ACHN (cell line): ENCODE measurements at places on chromosomes 3 and 15.
A peak's percentile ranks its signal among the peaks of the same experiment; 100 is the strongest.

- DNase-seq = no peak
Observed at GRCh38 chr3:31196881-31197364, 302.5 kb upstream of the GADL1 start.

GRCh38 chr3:95044101-95044500 lies 981.2 kb downstream of the NSUN3 start:
- DNase-seq = no peak

GRCh38 chr3:126021702-126022101 lies 52.7 kb downstream of the ROPN1B start:
- DNase-seq = no peak

DNA sequence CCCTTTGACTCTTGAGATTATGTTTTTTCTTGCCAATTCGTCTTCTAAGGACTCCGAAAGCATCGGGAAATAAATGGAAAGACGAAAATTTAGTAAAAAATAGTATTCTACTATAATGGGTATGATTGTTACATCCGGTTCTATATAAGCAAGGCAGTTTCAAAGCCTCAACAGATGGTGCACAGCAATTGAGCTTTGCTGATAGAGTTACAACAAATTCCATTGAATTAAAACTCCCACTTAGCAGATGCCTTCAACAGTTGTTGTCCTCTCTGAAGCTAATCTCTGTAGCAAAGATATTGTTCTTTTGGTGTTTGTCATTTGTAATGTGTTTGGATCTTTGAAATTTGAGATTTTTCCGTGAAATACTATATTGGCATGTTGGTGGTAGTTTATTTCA lies 16.1 kb upstream of the GHSR start:
- DNase-seq = no peak

GRCh38 chr15:87671289-87671688 lies 585.2 kb downstream of the NTRK3 start:
- DNase-seq = no peak

DNA sequence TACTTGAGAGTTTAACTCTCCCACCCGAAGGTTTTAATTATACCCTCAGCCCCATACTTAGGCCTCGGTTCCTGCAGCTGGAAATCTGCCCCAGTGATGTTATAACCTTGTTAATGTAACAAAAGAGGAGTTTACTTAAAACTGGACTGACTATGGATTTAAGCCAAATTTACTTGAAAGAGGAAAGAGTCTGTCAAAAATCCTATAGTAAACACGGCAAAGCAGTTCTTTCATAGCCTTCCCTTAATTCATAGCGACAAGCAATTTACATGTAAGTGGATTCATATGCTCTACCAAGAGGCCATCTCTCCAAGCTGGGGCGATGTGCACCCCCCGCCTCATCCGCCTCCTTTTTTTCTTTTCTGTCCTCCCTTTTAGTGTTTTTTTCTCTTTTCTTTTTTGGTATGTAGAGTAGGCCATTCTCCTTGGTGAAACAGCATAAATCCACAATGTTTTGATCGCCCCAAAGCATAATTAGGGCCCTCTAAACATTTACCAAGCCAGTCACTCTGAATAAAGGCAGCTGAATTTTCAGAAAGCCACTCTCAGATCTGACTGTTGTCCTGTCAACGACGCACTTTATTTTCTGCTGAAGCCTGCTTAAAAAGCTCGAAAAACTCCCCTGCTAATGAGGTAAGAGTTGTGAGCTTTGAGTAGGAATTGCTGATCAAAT lies 373.1 kb upstream of the WNT5A start:
- no peak for DNase-seq

DNA sequence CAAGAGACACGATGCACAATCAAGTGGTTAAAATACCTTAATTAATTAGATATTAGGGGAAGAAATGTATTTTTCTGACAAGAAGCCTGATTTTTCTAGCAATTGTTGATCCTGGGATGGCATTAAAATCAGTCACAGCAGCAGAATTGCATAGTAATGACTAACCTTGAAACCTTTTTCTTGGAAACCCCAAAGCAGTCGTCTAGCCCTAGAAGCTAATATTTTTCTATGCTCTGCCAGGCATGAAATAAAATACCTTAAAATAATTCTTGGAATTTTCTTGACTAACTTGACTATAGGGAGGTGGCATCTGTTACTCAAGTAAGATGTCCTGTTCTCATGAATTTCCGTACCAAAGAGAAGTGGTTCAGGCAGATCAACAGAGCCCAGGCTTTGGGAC lies 204.1 kb downstream of the THRB start:
- peak; percentile 25 for DNase-seq

GRCh38 chr15:38320866-38321265 lies 68.2 kb downstream of the SPRED1 start:
- no peak for DNase-seq

GRCh38 chr3:112059497-112059896 lies 25.0 kb downstream of the TMPRSS7 start:
- DNase-seq = no peak

DNA sequence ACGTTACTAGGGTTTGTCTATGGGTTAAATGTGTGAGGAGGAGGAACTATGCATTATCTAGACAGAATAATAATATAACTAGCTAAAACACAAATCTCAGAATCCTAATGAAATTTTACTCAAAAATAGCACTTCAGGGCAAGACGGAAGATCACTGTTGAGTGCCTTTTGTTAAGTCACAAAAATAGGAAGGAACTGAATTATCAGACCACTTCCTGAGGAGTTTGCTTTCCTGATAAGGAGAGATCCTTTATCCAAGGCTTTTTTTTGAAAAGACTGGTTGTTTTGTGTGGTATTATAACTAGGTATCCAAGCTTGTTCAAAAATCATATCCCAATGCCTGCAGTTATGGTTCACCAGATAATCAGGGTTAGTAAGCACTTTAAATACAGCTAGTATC lies 34.6 kb downstream of the NR2E3 start:
- no peak for DNase-seq

GRCh38 chr15:65839354-65839901 lies 29.9 kb upstream of the RAB11A start:
- no peak for DNase-seq

- DNase-seq = no peak
Observed at GRCh38 chr3:12982619-12983101, 90.6 kb downstream of the IQSEC1 start.

DNA sequence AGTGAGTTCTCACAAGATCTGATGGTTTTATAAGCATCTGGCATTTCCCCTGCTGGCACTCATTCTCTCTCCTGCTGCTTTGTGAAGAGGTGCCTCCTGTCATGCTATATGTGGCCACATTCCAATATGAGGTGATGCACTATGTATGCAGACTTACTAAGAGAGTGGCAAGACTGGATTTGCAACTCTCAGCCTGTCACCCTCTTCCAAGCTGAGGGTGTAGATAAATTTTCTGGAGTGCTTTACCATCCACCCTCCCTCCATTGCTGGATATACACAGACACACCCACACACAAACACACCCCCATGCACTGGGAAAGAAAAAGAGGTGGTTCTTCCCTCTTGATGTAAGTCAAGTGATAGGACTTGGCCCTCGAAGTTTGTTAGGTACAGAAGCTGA lies 30.2 kb upstream of the CHMP2B start:
- DNase-seq = no peak

DNA sequence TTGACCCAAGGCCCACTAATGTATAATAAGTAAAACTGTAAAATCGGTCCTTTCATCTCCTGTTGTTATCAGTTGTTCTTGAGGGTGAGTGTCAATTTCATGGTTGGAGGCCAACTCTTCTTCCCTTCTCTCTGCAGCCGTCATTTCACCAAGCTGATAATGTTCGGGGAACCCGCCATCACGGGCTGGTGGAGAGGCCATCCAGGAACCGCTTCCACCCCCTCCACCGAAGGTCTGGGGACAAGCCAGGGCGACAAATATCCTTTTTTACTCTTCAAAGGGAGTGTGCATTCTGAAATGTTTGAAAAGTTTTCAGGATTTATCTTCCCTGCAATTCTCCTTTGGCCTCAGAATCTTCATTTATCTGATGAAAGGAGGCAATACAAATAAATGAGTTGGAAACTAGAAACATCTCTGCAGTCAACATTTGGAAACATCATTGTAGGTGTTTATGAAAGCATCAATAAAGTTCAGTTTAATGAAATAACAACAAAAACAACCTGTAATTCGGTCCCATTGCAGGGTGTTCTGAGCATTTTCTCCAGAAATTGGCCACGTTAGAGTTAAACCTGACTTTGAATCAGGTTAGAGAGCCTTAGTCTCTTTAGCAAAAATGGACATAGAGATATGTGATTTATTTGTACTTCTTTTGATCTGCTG lies 63.9 kb downstream of the CRTC3 start:
- DNase-seq = no peak

GRCh38 chr15:51350723-51351122 lies 9.3 kb downstream of the GLDN start:
- no peak for DNase-seq

GRCh38 chr3:86785386-86785785 lies 205.6 kb downstream of the VGLL3 start:
- peak; percentile 11 for DNase-seq

GRCh38 chr3:184325715-184326369 lies 11.4 kb downstream of the EIF4G1 start:
- no peak for DNase-seq

DNA sequence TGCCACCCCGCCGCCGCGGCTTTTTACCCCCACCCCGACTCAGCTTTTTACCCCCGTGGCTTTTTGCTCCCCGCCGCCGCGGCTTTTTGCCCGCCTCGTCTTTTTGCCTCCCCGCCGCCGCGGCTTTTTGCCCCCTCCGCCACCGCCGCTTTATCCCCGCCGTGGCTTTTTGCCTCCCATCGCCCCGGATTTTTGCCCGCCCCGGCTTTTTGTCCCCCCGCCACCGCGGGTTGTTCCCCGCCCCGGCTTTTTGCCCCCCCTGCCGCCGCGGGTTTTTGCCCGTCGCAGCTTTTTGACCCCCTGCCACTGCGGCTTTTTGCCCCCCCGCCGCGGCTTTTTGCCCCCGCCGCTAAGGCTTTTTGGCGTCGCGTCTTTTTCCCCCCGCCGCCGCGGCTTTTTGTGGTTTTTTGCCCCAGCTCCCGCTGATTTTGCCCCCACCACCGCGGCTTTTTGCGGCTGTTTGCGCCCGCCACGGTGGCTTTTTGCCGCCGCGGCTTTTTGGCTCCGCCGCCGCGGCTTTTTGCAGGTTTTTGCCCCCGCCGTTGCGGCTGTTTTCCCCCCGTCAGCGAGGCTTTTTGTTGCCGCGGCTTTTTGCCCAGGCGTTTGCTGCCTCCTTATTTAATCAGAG lies 597.2 kb downstream of the GOLGA6L6 start:
- no peak for DNase-seq
